ENCODE measurements at places on chromosomes 6 and 20.

- DNase-seq: no peak
Measured at GRCh38 chr20:60484316-60484715, 526.1 kb downstream of the CDH26 start.

GRCh38 chr6:170087941-170088581 is 202.8 kb downstream of the DLL1 start:
- DNase-seq: no peak

GRCh38 chr6:122322824-122323223 is 76.6 kb upstream of the HSF2 start:
- peak; percentile 42 for DNase-seq

DNA sequence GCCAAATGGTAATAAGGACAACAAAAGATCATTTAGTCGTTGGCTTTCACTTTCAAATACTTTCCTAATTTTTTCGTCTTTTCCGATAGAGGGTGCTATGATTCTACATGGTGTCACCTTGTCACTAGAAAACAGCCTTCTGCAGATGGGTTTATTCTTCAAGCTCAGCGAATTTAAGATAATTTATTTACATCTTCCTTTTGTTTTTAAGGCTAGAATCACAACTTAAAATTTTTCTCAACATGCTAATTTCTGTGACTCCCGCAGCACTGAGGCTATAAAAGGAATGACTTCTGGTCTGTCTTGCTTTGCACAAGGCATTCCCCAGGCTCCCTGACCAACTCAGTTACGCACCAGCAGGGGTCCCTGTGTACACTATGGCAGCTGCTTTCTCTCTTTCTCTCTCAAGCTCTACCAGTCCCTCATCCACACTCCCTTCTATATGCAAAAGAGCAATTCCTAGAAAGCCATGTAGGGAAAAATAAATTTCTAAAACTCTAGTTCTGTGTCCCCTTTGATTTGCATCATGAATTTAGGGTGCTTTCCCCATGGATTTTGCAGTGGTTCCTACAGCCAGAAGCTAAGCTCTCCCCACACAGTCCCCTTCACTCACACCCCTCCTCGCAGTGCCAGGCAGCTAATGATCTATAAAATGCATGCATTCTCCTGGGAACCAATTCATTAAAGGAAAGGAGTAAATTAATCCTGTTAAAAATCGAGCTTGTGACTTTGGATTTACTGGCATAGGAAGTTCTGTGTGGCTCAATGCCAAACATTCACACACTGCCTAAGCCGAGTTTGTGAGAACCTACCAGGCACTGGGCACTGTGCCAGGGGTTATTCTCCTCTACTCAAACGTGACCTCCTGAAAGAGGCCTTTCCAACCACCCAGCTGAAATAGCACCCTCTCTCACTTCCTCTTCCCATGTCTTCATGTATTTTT is 74.5 kb downstream of the DCDC2 start:
- DNase-seq: peak; percentile 82

DNA sequence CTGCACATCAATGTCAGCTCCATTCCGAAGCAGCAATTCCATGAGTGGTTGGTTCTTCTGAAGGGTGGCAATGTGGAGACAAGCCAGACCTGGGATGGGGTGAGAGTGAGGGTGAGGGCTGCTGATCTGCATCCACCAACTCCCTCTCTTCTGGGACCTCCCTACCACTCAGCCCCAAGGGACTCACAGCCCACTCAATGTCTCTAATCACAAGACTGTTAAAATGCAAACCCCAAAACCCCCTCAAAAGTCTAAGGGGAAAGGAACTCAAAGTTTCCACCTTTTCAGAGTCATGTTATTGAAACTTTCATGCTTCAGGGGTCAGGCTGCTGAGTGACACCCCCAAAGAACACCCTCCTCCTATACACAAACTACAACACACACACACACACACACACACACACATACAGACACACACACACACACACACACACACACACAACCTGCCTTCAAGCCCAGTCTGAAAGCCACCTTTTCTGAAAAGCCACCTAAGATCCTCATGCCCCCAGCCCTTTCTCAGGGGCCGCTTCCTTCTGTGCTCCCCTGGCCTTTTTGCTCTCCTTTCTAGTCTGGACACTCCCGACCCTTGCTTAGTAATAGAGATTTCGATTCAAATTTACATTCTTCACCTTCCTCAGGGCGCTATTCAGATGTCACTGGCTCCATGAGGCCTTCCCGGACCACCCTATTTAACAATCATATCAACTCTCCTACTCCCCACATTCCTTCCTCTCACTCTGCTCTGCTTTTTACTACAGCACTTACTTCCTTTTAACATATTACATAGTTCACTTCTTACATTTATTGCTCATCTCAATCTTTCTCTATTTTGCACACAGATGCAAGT is 3.3 kb upstream of the SLC35B2 start:
- no peak for DNase-seq

DNA sequence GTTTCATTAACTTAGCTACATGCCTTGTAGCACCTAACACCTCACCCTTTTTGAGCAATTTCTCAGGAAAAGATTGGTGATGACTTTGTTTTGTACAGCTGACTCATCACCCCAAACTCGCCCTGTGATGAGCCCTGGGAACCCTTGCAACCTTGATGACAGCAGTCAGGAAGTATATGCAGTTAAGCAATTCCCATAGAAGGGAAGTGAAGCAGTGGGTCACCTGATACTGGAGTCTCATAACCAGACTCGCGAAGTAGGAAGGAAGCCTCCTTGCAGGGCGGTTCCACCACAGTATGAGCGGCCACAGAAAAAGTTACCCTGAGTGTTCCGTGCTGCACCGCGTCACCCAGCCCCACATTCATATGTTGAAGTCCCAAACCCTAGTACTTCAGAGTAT is 82.0 kb upstream of the EDN1 start:
- DNase-seq: peak; percentile 89

GRCh38 chr6:71478834-71479541 is 190.4 kb downstream of the OGFRL1 start:
- DNase-seq: peak; percentile 73

DNA sequence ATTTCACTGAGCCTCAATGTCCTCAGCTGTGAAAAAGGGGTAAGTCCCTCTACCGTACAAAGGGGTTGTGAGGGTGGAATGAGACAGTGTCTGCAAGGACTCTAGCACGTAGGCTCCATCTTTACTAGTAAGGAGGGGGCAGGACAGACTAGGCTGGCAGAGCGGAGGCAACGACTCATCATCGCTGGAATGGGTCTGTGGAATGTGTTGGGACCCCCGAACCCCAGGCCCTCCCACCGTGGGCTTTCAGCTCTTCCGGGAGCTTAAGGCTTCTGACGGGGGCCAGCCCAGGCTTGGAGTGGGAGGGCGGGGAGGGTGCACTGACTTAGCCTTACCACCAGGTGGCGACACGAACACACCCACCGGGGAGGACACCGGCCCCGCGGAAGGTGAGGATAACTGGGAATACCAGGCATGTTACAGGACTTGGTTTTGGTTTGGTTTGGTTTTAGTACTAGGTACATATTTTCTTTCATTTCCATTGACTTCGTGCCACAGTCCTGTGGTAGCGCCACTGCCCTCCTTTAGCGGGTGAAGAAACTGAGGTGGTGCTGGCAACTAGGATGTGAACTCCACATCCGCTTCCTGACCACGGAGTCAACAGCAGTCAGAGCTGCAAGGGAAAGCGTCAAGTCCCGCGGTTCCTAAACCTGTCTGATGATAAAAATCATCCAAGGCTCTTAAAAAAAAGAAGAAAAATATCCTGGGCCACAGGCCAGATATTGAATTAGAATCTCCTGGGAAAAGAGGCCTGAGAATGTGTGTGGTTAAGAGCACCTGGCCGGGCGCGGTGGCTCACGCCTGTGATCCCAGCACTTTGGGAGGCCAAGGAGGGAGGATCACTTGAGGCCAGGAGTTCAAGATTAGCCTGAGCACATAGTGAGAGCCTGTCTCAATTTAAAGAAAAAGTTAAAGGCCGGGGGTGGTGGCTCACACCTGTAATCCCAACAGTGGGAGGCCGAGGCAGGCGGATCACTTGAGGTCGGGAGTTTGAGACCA is 10.3 kb upstream of the TULP1 start:
- peak; percentile 75 for DNase-seq

GRCh38 chr6:136250686-136251008 is 536 bp upstream of the MTFR2 start:
- no peak for DNase-seq

GRCh38 chr6:138517635-138518034 is 18.3 kb upstream of the NHSL1 start:
- peak; percentile 54 for DNase-seq

DNA sequence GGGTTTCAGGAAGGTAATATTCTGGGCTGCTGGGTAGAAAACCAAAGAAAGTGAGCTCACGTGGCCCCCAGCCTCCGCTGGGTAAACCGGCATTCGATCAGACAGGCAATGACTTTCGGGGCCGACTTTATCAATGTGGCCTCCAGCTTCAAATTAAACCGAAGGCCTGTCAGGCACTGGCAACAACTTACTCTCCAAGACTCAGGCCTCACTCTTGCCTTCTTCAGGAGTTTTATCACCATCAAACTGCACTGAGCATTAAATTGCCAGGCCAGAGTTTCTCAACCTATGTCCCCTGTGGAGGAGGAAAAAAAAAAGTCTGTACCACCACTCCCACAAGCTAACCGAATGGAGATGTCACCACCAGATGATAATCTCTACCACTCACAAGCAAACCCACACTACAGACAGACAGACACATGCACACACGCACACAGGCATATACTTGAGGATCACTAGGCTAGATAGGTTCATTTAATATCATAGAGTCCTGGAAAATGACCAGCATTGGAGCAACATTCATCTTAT is 1.1 kb upstream of the MBOAT1 start:
- DNase-seq: no peak

DNA sequence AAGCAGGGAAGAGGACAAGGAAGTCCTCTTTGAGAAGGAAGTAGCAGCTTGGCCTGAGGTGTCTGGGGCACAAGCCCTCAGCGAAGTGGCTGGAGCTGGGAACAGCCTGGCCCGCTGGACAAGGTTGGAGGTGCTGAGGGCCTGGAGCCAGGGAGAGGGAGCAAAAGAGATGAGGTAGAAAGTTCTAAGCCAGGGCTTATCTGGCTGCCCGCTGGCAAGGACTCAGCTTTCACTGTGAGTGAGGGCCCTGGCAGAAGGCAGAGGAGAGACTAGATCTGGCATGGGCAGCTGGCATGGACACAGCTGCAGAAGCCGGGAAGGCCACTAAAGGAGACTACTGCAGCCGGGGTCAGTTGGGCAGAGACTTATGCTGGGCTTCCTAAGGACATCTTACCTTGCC is 21.8 kb upstream of the PCMTD2 start:
- no peak for DNase-seq

All from MCF 10A (cell line).